ENCODE measurements at places on chromosomes 3 and 15. TPM values are rescaled to one million over a fixed set of nuclear protein-coding genes. Genes with fewer than 3 reads are reported as not detected.

- H3K27me3 ChIP-seq, result no peaks in the 10 kb centered on the region
- no peaks in the 10 kb centered on the region for H3K36me3 ChIP-seq
- no peaks in the 10 kb centered on the region for H3K4me1 ChIP-seq
- no peak for DNase-seq
- H3K27ac ChIP-seq, result no peak overlapping the region
Observed at GRCh38 chr3:25817107-25817506, 27.2 kb downstream of the OXSM start.

The POLQ gene
- total RNA-seq, result 0.64 TPM

DNA sequence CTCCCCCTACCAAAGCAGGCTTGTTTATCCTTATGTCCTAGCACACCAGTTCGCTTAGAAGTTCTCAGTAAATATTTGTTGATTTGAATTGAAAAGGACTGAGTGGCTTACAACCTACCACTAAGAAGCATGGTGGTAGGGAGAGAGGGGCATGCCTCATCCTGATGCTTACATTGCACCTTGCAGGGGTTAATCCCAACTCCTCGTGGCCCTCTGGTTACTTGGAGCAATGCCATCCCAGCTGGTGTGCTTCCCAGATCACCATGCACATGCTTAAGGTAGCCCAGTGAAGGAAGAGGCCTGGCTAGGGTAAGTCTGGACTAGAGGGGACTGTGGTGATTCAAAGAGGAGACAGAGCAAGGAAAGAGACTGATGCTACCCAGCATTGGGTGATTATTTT is 253.3 kb downstream of the CLSTN2 start:
- no peak overlapping the region for H3K4me3 ChIP-seq
- H3K36me3 ChIP-seq, result no peaks in the 10 kb centered on the region
- DNase-seq, result no peak

The VEPH1 gene
- total RNA-seq, result 20.9 TPM

The KCNMB3 gene
- total RNA-seq, result 3.7 TPM

GRCh38 chr3:18946524-18946923 is 201.8 kb upstream of the KCNH8 start:
- no peak overlapping the region for H3K27ac ChIP-seq
- no peaks in the 10 kb centered on the region for H3K27me3 ChIP-seq
- H3K36me3 ChIP-seq, result no peaks in the 10 kb centered on the region
- H3K4me3 ChIP-seq, result no peak overlapping the region

GRCh38 chr3:12158387-12159226 is at the start of gene TIMP4:
Gene TIMP4 (minus strand): TSS chr3:12158912. CDS start chr3:12158840, 72 bp downstream.
- DNase-seq, result no peak
- H3K4me1 ChIP-seq, result no peaks in the 10 kb centered on the region
- peak within 1 kb of the TSS; percentile 46 for H3K4me3 ChIP-seq

GRCh38 chr3:131925571-131925970 is 109.2 kb downstream of the CPNE4 start:
- H3K4me3 ChIP-seq, result no peak overlapping the region
- no peak for DNase-seq
- no peak overlapping the region for H3K27ac ChIP-seq

The ISLR gene
- 71.8 TPM for total RNA-seq

- H3K36me3 ChIP-seq, result no peaks in the 10 kb centered on the region
- H3K27ac ChIP-seq, result peak overlapping the region; percentile 17
- H3K4me1 ChIP-seq, result no peaks in the 10 kb centered on the region
- no peak overlapping the region for H3K4me3 ChIP-seq
- no peaks in the 10 kb centered on the region for H3K27me3 ChIP-seq
- no peak for DNase-seq
Observed at GRCh38 chr3:64318668-64319271, 93.5 kb upstream of the PRICKLE2 start.

The CTXN2 gene
- total RNA-seq, result not detected

The KLF15 gene
- 129 TPM for total RNA-seq

DNA sequence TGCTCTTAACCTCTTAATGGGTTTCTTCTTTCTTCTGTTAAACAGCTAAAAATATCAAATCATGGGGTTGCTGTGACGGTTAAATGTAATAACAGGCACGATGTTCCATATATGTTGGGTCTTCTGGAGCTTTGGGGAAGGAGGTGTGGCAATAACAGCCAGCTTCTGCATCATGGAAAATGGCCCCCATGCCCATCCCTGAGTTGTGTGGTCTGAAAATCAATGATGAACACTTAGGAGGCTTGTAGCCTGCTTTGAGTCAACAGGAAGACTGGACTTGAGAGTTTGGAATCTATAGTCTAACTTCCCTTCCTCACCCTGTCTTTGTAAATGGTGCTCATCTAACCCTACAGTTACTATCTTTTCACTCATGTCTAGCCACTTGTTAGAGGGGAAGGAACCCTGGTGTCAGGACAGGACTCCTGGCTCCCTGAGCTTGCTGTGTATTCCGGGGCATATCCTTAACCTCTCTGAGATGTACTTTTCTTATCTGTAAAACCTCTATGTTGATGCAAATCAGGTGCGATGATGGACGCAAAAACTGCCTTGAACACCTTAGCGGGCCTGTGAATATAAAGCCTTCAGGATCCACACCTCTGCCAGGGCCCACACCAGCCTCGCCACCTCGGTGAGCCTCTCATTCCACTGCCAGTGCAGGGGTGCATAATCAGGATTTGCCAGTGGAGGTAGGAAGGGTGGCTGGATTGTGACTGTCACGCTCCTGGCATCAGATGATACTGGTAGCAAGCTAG is 27.5 kb downstream of the SMAD3 start:
- H3K4me3 ChIP-seq, result no peak overlapping the region
- no peaks in the 10 kb centered on the region for H3K27me3 ChIP-seq
- DNase-seq, result no peak
- H3K4me1 ChIP-seq, result peaks cover 10% of the 10 kb centered on the region
- no peaks in the 10 kb centered on the region for H3K36me3 ChIP-seq

The ZNF717 gene
- 15.1 TPM for total RNA-seq

The CALML4 gene
- total RNA-seq, result 5.3 TPM

GRCh38 chr15:49979705-49980382 is 139.2 kb downstream of the ATP8B4 start:
- no peak overlapping the region for H3K4me3 ChIP-seq
- H3K36me3 ChIP-seq, result no peaks in the 10 kb centered on the region
- H3K27ac ChIP-seq, result no peak overlapping the region
- no peak for DNase-seq

DNA sequence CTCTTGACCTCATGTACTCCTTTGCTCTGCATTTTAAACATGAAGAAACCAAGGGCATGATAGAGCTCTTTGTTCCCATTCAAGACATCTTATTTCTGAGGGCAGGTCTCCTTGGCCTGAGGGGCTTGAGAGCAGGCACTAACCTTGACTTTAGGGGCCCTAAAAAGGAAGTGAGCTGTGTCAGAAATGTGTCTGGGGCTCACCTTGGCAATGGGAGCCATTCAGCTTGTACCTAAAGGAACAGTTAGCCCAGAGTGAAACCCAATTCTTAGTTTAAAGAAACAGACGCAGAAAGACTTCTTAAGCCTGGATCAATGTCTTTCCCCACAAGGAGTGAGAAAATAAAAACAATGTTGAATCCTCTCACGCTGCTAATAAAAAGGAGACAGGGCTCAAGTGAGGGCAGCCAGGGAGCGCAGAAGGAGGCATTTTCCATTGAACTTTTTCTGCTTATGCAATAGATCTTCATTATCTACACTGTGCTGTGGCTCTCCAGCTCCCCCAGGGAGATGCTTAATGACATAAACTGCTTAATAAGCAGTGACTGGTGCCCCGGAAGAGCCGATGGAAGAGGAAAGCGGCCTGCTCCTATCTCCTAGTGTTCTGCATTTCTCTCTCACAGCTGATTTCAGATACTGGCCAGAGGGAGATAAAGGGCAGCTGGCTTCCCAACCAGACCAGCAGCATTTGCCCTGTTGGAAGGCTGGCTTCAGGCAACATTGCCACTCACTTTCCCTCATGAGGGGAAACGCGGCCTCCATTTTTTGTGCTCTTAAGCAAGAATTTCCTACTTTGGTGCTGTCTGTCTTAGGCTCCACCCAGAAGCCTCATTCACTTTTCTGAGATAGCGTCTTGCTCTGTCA is 152.0 kb downstream of the OPA1 start:
- DNase-seq, result no peak
- no peak overlapping the region for H3K4me3 ChIP-seq
- H3K27me3 ChIP-seq, result no peaks in the 10 kb centered on the region
- no peaks in the 10 kb centered on the region for H3K36me3 ChIP-seq
- H3K4me1 ChIP-seq, result no peaks in the 10 kb centered on the region
- no peak overlapping the region for H3K27ac ChIP-seq

DNA sequence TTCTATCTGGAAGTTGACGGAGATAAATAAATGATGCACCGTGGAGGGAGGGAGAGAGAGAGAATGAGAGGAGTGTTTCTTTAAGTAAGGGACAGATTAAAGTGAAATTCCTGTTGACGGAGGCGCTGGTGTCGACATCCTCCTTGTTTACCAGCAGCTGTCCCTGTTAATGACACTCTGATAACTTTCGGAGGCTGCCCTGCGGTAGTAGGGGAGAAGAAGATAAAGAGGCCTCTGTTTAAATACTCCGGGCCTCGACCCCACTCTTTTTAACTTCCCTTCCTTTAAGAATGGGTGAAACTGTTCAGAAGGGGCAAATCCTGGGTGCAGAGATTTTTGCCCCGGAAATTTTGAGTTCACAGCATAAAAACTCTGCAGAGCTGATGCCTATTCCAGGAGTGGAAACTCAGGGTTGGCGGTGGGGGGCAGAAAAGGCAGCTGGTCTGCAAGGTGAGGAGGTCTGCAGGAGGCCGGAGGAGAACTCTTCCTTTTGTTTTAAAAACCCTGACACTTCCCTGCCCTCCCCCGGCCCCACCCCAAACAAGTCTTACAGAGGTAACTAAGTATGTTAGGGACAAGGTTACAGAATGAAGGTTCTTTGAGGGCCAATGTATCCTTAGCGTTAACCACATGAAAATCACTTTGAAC is 276.6 kb upstream of the NR2F2 start:
- H3K4me3 ChIP-seq, result peak overlapping the region; percentile 59
- peak overlapping the region; percentile 48 for H3K27ac ChIP-seq
- H3K4me1 ChIP-seq, result no peaks in the 10 kb centered on the region
- no peaks in the 10 kb centered on the region for H3K27me3 ChIP-seq
- DNase-seq, result no peak

DNA sequence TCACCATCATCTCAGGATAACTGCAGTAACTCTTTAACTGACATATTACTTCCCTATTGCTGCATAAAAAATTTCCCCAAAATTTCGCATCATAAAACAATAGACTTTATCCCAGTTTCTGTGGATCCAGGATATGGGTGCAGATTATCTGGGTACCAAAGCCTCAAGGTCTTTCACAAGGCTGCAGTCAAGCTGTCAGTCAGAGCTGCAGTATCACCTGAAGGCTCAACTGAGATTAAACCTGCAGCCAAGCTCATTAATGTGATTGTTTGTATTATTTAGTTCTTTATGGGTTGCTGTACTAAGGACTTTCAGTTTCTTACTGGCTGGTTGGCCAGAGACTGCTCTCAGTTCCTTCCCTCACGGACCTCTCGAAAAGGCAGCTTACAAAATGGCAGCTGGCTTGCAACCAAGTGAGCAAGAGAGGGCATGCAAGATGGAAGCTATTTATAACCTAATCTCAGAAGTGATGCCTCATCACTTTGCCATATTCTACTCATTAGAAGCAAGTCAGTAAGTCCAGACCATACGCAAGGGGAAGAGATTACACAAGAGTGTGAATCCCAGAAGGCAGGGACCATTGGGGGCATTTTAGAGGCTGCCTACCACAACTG is 54.9 kb downstream of the DCUN1D1 start:
- H3K27ac ChIP-seq, result no peak overlapping the region
- no peak for DNase-seq
- no peaks in the 10 kb centered on the region for H3K4me1 ChIP-seq
- no peaks in the 10 kb centered on the region for H3K27me3 ChIP-seq

The MAP6D1 gene
- total RNA-seq, result 2.1 TPM

The SOX14 gene
- not detected for total RNA-seq

DNA sequence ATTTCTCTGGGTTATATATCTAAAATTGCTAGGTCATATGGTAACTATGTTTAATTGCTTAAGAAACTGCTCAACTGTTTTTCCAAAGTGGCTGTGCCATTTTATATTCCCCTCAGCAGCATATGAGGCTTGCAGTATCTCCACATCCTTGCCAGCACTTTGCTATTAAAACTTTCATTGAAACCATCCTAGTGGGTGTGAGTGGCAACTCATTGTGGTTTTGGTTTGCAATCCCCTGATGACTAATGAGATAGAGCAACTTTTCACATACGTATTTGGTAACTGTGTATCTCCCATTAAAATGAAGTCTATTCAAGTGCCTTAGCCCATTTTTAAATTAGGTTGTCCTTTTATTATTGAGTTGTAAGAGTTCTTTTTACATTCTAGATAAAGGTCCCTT is 17.3 kb downstream of the KPNA1 start:
- H3K36me3 ChIP-seq, result no peaks in the 10 kb centered on the region
- no peak overlapping the region for H3K4me3 ChIP-seq
- H3K27ac ChIP-seq, result no peak overlapping the region
- DNase-seq, result no peak

DNA sequence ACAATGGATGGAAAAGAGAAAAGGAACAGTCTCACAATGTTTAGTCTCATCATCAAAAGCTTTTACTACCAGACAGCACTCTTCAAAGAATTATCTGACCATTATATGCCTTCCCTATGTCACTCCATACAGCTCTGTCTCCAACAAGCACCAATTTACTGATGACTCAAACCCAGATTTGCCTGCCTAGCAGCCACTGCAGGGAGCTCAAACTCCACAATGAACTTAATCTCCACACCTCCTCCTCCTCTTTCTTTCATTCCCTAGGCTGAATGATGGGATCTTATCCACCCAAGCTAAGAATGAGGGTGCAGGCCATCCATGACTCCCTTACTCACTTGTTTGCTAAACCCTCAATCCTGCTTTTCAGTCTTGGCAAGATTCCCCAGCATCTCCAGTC is 45.5 kb downstream of the NBEAL2 start:
- no peaks in the 10 kb centered on the region for H3K27me3 ChIP-seq
- H3K36me3 ChIP-seq, result no peaks in the 10 kb centered on the region
- H3K4me1 ChIP-seq, result no peaks in the 10 kb centered on the region
- DNase-seq, result no peak

- H3K4me1 ChIP-seq, result no peaks in the 10 kb centered on the region
- no peaks in the 10 kb centered on the region for H3K36me3 ChIP-seq
- peak within 1 kb of the TSS; percentile 74 for H3K4me3 ChIP-seq
- peak within 1 kb of the TSS; percentile 96 for H3K27ac ChIP-seq
- H3K27me3 ChIP-seq, result no peaks in the 10 kb centered on the region
- peak; percentile 82 for DNase-seq
Observed at GRCh38 chr3:196317687-196318467, at the start of gene DYNLT2B. Gene DYNLT2B (minus strand): TSS chr3:196318240. CDS start chr3:196318152, 88 bp downstream.

DNA sequence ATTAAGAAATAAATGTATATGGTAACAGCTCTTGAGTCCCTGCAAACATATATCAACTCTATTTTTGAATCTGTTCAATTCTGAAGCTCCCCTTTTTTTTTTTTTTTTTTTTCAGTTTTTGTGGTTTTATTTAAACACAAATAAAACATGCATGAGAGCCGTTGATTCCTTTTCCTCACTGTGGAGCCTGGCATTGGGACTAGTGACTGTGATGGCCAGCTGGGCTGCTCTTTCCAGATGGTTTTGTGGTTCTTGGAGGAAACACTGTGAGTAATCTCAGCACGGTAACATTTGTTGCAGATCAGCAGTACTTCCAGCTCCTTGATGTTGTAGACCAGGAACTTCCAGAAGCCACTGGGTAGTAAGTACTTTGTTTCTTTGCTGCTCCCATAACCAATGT is 15.9 kb downstream of the EMC7 start:
- H3K27ac ChIP-seq, result no peak overlapping the region
- H3K4me3 ChIP-seq, result no peak overlapping the region
- no peaks in the 10 kb centered on the region for H3K27me3 ChIP-seq
- no peaks in the 10 kb centered on the region for H3K4me1 ChIP-seq
- no peak for DNase-seq

The SH3GL3 gene
- not detected for total RNA-seq

GRCh38 chr3:126245811-126246727 is 65.7 kb upstream of the ALDH1L1 start:
- H3K4me1 ChIP-seq, result no peaks in the 10 kb centered on the region
- H3K36me3 ChIP-seq, result no peaks in the 10 kb centered on the region
- no peak for DNase-seq
- H3K27me3 ChIP-seq, result no peaks in the 10 kb centered on the region
- no peak overlapping the region for H3K4me3 ChIP-seq
